Stimulated activated CD4-positive, alpha-beta T cell treated with anti-CD3 and anti-CD28 coated beads, Interleukin-1b, Interleukin-23, amount 100 ng/mL, for 48 hours (primary cell): ENCODE measurements at places on chromosomes 1 and 21.

DNA sequence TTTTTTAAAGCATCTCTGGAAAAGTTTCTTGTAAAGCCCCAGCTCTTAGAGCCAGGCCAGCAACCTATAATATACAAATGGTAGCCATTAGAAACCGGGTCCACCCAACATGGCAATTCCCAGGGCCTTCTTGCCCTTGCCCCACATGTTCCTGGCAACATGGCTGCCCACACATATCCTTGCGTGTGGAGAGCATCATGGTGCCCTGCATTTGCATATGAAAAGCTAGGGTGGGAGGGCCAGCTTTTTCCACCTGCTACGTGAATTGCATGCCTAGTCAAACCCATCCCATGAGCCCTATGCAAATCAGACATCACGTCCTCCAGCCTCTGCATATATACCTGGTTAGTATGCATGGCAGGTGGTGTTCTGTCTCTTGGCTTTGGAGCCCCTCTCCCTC, 88.2 kb downstream of the RABGAP1L start:
- DNase-seq, result no peak

GRCh38 chr1:197463142-197463541, 195.1 kb downstream of the CRB1 start:
- DNase-seq, result no peak

GRCh38 chr1:115794976-115795639, 26.6 kb upstream of the CASQ2 start:
- no peak for DNase-seq

DNA sequence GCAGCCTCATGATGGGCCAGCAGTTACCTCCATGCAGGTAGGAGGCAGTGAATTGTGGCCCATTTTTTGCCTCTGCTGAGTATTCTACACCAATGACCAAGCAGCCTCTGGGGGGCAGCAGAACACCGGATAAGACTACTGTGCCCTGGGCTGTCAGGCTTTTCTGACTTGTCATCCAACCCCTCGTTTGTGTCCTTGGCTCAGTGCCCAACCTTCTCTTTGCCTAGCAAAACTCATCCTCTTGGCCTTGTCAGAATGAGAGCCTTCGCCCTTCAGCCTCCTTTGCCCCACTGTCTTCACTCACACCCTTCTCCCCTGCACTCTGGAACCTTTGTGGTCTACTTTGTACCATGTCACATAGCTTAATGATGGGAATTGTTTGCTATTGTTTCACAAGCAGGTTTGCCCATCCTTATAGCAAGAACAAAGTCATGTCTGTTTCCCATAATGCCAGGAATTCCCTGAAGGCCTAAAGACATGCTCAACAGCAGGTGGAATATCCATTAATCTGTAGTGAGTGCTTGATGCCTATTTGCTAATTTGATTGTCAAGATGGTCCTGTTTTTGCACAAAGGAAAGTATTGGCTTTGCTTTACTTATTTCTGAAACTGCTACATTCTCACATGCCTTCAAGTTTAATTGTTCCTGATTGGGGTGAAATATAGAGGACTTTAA, 255.9 kb downstream of the HHAT start:
- peak; percentile 78 for DNase-seq

DNA sequence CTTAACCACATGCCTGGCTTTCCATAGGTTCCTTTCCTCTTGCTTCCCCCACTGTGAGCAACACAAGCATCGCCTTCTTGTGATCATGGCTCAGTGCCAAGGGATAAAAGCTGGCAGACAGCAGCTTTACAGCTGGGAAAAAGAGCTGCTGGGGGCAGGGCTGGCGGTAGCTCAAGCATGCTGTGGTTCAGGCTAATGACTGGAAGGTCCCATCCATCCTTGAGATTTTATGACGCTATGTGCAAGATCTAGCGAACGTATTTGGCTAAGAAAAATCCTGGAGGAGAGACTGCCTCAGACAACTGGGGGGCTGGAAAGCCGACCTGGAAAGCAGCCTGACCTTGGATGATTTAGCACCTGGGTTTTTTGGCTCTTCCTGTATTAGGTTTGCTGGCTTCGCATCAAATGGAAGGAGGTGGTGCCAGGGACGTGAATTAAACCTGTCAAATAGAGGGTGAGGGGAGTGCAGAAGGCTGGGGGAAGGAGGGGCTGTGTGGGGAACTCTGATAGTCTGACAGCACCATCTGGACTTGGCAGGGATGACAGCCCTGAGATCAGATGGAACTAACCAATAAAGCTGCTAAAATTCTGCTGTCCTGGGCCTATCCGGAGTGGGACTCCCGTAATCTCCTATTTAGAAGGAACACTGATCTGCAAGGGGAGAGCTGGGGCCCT, 34.8 kb downstream of the ZMYND12 start:
- no peak for DNase-seq

DNA sequence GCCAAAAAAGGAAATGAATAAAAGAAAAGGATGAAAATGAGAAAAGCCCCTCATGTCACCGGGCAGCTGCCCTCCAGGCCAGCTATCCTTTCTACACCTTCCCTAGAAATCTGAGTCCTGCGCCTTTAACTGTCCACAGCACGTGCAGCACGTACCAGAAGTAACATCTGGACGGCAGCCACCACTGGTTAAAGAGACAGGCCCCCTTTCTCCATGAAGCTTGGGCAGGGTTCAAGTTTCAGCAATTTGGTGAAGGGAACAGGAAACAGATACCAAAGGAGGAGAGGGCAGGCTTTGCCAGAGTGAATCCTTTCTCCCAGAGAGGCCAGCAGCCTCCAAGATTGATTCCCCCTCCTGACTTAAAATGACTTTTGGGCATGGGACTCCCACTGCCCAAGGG, 3.6 kb upstream of the KIAA2013 start:
- DNase-seq, result no peak

DNA sequence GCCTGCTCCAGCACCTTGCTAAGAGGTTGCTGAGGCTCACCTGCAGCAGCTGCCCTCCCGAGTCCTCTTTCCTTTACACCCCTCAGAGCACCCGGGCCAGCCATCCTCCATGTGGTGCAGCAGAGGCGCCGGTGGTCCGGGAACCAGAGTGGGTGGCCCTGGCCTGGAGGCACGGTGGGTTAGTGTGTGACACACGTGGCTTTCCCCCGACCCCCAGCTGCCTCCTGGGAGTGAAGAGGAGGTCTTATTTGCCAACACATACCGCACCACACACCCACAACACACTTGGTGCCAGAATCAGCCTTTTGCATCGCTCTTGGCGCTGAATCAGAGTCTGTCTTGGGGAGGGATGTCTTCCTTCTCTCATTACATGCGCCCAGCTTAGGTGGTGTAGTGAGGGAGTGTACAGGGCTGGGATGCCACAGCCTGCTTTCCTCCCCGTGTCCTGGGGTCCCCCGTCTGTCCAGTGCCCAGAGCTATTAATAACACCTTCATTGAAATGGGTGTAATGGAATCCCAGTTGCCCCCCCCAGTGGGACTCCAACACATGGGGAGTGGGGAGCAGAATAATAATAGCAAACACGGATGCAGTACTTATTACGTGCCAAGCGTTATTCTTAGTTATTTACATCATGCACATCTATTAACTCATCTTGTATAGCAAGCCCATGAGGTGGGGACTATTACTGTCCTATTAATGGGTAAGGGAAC, 38.2 kb downstream of the MAPKAPK2 start:
- no peak for DNase-seq

DNA sequence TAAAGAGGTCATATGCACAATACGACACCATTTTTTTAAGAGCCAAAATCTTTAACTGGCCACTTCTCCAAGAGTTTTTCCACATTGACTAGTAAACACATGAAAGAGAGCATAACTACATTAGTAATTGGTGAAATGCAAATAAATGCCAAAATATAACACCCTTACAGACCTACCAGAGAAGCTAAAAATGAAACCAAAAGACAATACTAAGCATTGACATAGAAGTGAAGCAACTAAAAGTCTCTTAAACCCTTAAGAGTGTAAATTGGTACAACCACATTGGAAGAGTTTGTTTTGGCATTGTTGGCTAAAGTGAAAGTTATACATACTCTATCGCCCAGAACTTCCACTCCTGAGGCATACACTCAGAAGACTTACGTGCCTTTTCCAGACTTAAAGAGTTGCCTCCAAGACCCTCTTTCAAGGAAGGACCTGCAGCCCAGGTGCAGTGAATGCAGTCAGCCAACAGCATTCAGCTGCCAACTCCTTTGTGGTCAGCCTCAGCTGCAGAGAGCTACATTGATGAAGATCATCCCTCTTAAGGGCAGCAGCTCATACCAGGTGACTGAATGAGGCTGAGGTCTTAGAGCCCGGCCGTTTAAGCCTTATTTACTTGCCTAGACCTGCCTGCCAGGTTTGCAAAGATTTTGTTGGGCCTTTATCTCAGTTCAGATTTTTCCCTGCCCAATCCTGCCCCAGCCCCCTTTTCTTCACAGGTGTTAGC, 839.1 kb upstream of the ADGRL2 start:
- no peak for DNase-seq

GRCh38 chr1:12196641-12197482, 30.1 kb downstream of the TNFRSF1B start:
- DNase-seq, result no peak

DNA sequence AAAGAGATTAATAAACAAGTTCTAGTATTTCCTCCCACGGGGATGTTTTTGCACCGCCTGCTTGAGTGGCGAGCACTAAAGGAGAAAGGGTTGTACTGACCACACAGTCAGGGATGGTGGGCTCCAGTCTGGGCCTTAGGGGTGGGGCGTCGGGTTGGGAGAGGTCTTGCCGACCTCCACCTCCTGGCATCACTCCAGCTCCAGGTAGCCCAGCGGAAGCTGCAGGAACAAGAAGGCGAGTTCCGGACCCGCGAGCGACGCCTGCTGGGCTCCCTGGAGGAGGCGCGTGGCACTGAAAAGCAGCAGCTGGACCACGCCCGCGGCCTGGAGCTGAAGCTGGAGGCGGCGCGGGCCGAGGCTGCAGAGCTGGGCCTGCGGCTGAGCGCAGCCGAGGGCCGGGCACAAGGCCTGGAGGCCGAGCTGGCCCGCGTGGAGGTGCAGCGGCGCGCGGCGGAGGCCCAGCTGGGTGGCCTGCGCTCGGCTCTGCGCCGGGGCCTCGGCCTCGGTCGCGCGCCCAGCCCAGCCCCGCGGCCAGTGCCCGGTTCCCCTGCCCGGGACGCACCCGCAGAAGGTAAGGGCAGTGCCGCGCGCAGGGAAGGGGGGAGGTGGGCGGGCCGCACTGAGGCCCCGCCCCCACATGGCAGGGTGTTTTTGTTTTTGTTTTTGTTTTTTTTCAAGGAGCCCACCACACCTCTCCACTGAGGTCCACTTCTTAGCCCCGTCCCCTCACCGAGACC, 19.7 kb downstream of the MFAP2 start:
- peak; percentile 84 for DNase-seq

DNA sequence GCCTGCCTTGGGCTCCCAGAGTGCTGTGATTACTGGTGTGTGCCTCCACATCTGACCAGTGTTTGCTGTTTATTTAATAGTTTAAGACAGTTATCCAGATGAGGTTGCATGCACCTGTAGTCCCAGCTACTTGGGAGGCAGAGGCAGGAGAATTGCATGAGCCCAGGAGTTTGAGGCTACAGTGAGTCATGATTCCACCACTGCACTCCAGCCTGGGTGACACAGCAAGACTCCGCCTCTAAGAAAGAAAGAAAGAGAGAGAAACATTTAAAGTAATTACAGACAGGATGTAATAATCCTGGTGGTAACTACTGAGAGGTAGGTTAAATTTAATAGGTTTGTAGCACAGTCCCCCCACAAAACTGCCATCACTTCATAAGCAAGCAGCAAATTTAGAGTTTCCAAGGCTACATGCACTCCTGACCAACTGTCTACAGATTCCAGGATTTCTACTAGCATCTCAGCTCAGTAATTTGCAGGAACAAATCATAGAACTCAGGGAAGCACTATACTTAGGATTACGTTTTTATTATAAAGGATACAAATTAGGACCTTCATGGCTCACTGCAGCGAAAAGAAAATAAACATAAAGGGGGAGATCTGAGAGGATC, 89.6 kb downstream of the PKN2 start:
- peak; percentile 21 for DNase-seq

- DNase-seq, result no peak
Measured at GRCh38 chr1:43970911-43971310, 1.1 kb downstream of the DPH2 start.

- DNase-seq, result no peak
Measured at GRCh38 chr1:232421143-232421796, 208.7 kb downstream of the SIPA1L2 start.

- DNase-seq, result no peak
Measured at GRCh38 chr1:177926201-177926600, 43.7 kb downstream of the SEC16B start.

DNA sequence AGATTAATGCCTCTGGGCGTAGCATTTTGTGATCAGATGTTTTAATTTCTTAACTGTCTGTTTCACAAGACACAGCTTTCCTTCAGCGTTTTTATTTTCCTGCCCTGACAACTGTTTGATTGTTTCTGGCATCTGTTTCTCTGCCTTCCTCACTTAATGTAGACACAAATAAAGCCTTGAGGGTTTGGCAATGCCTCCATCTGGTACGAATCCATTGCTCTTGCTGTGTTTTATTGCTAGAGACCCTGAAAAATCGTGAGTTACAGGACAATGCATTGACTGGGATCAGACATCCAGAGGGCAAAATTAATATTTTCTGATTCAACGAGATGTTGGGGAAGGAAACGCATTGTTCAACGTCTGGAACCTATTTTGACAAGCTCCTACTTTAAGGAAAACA, 363.5 kb downstream of the MRPL39 start:
- DNase-seq, result no peak

GRCh38 chr1:161229896-161230295, 4.0 kb downstream of the TOMM40L start:
- DNase-seq, result no peak

DNA sequence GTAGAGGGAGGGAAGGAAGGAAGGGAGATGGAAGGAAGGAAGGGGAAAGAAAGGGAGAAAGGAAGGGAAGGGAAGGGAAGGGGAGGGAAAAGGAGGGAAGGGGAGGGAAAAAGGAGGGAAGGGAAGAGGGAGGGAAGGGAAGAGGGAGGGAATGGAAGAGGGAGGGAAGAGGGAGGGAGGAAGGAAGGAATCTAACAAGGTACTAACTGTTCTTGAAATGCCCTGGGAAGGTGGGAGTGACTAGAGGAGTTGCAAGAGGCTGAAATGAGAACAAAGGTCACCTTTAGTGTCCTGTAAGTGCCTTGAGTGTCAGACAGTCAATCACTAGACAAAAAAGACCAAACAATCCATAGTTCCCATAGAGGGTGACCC, 2.3 kb upstream of the ATP2B4 start:
- DNase-seq, result no peak

DNA sequence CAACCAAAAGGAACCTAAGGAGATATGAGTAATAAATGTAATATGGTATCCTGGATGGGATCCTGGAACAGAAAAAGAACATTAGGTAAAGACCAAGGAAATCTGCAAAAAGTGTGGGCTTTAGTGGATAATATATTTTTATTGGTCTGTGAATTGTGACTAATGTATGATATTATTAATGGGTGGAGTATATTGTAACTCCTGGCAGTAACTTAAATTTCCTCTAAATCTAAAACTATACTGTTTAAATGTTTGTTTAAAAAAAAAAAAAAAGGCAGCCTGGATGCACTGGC, 68.4 kb downstream of the LRRC8D start:
- no peak for DNase-seq
